ENCODE measurements at places on chromosomes 3 and 15. TPM values are rescaled to one million over a fixed set of nuclear protein-coding genes. Genes with fewer than 3 reads are reported as not detected.

DNA sequence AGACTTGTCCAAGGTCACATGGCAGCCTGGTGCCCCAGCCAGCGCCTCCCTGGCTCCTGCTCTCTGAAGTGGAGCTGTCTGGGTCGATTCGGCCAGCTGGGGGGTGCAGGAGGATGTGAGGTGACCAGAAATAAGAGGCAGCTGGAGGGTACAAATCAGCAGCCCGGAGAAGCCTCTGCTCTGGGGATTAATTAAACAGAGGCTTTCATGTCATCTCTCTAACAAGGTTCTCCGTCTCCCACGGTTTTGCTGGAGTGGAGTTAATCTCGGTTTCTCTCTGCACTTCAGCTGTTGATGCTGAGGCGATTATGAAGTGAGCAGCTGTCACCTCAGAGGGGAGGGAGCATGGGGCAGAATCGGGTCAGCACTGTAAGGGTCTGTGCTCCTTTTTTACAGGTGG is 236.8 kb downstream of the TLE3 start:
- no peak for DNase-seq

DNA sequence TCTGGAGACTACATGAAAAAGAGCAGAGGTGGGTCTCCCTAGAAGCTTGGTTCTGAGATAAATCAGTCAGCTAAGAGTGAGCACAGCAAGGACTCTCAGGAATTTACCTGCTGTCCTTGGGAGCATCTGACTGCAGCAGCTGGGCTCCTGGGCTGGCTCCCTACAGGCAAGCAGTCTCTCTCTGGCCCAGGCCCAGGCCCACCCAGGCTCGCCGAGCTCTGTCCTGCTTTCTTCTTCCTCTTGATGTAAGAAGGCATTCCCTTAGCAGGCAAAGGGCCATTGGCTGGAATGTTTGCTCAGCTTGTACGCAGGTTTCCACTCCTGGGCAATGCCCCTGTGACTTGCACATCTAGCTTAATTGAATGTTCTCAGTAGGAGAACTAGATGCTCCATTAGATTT is 4.3 kb upstream of the RBP2 start:
- no peak for DNase-seq

DNA sequence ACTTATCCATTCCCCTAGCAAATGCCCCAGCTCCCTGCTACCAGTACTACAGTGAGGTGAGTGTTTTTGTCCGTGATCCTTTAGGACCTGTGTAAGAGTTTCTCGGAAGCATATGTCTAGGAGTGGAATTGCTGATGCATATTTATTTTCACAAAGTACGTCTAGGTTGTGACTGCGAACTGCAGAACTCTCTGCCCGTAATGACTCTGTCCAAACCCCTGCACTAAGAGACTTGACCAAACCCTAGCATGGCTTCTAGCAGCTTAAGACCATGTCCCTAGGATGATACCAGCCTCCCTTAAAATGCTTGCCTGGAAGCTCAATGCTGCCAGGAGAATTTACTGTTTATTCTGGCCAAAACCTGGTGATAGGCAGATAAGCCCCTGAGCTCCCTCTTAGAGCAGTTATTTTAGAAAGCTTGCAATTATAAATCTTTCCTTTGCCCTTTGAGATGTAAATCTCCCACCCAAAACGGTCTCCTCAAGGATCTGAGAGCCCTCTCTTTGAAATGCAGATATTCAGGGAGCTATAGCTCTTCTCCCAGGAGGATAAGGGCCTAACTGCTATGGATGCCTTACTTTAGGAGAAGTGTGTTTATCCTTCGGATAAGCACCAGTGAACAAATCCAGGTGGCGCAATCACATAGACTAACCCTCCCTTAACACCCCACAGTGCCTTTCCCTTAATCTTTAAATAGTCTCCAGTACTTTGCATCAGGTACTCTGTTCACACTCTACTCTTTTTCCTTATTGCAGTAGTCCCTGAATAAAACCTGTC is 14.7 kb upstream of the CA12 start:
- DNase-seq = no peak

- peak; percentile 83 for DNase-seq
These were observed 414.9 kb downstream of the RBMS3 start for GRCh38 chr3:29695643-29696198.

- DNase-seq = peak; percentile 66
These were observed 54.5 kb downstream of the ST3GAL6 start for GRCh38 chr3:98817547-98818041.

The TIMP4 gene
- polyA plus RNA-seq = 2.0 TPM

DNA sequence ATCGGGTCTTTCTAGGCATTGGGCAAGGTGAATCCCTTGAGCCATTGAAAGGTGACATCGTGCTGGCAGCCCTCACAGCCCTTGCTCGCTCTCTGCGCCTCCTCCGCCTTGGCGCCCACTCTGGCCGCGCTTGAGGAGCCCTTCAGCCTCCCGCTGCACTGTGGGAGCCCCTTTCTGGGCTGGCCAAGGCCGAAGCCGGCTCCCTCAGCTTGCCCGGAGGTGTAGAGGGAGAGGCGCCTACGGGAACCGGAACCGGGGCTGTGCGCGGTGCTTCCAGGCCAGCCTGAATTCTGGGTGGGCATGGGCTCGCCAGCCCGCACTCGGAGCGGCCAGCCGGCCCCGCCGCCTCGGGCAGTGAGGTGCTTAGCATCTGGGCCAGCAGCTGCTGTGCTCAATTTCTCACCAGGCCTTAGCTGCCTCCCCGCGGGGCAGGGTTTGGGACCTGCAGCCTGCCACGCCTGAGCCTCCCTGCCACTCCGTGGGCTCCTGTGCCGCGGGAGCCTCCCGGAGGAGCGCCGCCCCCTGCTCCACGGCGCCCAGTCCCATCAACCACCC is 35.4 kb upstream of the INO80 start:
- DNase-seq = no peak

The NFKBIZ gene
- 3.3 TPM for polyA plus RNA-seq

The MYRIP gene
- polyA plus RNA-seq = 1.1 TPM

DNA sequence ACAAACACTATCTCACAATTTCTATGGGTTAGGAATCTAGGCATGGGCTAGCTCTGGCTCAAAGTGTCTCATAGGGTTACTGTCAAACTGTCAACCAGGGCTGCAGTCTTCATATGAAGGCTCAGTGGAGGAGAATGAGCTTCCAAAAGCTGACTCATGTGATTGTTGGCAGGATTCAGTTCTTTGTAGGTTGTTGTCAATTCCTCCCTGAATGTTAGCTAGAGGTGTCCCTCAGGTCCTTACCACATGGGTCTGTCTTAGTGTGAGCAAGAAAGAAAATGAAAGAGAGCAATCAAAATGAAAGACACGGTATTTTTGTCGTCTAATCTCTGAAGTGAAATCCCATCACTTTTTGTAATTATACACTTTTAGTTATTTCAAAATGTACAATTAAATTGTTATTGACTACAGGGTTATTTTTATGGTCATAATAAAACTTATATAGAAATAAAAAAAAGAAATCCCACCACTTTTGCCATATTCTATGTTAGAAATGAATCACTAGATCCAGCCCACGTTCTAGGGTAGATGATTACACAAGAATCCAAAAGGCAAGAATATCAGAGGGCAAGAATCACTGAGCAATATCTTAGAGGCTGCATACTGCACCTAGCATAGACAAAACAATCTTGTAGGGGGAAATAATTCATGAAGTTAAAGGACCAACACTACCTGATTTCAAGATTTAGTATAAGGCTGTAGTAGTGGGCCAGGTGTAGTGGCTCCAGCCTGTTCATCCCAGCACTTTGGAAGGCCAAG is 8.4 kb downstream of the ACSBG1 start:
- no peak for DNase-seq

The SLC25A36 gene
- polyA plus RNA-seq = 77.7 TPM

The TRIM42 gene
- not detected for polyA plus RNA-seq

DNA sequence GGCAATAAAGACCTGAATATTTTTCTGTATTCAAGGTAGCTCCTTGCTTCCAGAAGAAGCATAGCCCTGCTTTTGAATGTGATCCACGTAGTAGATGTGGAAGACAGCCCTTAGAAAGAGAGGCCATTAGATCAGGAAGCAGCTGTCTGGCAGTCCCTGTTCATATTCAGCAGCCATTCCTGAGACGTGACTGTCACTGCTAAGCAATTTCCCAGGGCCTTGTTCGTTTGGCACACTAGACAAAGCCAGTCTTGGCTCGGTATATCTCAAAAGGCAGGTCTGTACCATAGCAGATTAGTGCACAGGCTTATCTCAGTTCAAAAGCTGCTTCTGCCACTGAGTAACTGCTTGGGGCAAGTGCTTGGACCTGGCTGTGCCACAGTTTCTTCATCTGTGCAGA is 287.8 kb upstream of the MCTP2 start:
- DNase-seq = peak; percentile 31

The SCG3 gene
- 0.16 TPM for polyA plus RNA-seq

GRCh38 chr3:121818578-121818977 is 16.3 kb downstream of the IQCB1 start:
- DNase-seq = no peak

DNA sequence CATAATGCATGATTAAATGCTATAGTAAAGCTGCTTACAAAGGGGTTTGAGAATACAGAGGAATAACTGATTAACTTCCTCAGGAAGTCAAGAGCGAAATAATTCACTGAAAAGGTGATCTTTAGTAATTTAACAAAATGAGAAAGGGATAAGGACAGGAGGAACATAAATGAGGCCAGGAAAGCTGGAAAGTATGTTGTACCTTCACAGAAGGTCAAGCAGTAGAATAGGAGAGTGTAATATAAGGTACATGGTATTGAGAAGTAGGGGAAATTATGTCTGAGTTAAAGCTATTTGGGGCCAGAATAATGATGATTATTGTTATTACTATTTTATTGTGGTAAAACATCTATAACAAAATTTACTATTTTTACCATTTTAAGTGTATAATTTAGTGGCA is 19.2 kb downstream of the GOLM2 start:
- no peak for DNase-seq

The CHL1 gene
- 2.3 TPM for polyA plus RNA-seq

DNA sequence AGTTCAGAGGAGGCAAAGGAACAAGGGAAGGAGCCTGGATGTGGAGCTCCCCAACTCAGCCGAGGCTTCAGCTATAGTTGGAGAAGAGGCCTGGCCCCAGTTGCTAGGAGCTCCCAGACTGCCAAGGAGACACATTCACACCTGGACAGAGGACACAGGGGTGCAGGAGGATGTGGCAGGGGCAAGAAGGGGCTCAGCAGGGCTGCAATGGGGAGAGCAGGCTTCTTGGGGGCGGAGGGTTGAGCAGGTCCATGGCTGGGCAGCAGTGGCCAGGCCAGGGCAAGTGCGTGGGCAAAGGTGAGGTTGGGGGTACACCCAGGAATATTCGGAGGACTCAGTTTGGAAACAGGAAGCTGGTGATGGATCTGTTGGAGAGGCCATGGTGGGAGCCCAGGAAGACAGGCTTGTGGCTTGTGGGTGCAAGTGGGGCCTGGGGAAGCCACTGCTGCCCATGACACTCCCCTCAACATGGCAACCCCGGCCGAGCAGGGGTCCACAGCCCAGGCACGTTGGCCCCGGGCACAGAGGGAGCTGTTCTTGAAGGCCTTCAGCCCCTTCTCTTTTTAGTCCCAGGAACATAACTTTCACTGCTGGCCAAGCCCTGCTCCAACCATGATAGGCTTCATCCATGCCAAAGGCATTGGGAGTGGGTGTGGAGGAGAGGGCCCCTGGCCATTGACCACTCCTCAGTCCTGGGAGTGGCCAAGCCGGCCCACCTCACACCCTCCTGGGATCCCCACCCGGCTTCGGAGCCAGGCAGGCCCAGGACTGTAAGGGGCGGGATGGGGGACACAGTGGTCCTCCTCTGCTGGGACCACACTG is 33.3 kb downstream of the TSPAN3 start:
- no peak for DNase-seq

GRCh38 chr15:44015545-44016305 is 179.3 kb downstream of the FRMD5 start:
- DNase-seq = no peak

The BBS4 gene
- polyA plus RNA-seq = 18.3 TPM

- no peak for DNase-seq
These were observed 483.0 kb upstream of the AGTR1 start for GRCh38 chr3:148214705-148215104.

GRCh38 chr15:91522605-91523332 is 330.7 kb upstream of the SLCO3A1 start:
- no peak for DNase-seq

The CFAP20DC gene
- polyA plus RNA-seq = 0.88 TPM

DNA sequence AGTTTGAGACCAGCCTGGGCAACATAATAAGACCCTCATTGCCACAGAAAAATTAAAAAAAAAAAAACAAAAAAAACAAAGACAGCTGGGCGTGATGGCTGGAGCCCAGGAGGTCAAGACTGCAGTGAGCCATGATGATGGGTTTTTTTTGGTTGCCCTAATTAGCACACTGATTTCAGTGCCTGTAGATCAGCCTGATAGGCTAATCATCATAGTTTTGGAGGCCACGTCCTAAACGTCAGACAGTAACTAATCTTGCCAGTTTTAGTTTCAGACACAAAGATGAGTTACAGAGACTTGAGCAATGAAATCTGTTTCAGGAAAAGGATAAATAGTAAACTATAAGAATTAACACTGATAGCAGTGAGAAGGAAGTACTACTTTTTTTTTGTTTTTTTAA is 55.4 kb downstream of the LRCH3 start:
- DNase-seq = no peak

GRCh38 chr3:141148770-141149169 is 82.9 kb upstream of the PXYLP1 start:
- no peak for DNase-seq

The CLDN16 gene
- polyA plus RNA-seq = not detected

The HIGD2B gene
- polyA plus RNA-seq = not detected

The ANKUB1 gene
- polyA plus RNA-seq = 0.20 TPM

The GTPBP8 gene
- polyA plus RNA-seq = 15.3 TPM

- no peak for DNase-seq
These were observed 19.3 kb downstream of the POMGNT2 start for GRCh38 chr3:43086460-43087165.

GRCh38 chr3:16343101-16343500 is 78.1 kb downstream of the OXNAD1 start:
- DNase-seq = no peak

- peak; percentile 61 for DNase-seq
These were observed 132.2 kb downstream of the FNDC3B start for GRCh38 chr3:172171396-172172075.

GRCh38 chr3:100968932-100969906 is 24.0 kb downstream of the ABI3BP start:
- DNase-seq = peak; percentile 72

DNA sequence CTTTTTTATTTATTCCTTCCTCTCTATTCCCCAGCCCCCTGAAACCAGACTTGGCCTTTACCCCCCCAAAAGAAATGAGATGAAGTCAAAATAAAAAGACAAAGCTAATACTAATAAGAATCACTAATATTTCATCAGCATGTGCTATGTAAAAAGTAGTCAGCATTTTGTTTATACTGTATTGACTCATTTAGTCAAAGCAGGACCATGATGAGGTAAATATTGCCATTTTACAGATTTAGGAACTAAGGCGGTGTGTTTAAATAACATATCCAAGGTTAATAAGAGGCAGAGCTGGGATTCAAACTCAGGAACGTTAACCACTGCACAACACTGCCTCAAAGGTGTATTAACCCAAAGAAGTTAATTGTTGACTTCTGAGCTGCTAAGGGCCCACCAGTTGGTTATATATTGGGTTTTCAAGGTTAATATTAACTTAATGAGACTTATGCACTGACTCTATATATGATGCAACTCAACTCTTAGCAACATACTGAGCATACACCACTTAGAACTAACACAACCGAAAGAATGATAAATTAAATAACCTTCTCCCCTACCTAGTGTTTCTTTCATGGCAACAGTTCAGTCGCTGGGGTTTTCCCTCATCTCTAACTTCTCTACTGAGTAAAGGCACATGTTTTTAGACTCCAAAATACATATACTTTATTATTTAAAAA is 34.7 kb downstream of the FOXP1 start:
- DNase-seq = no peak

Measured in muscle of back (tissue), 13 donors.